Foreskin keratinocyte (primary cell): ENCODE measurements at places on chromosomes 5 and 9. TPM values are rescaled to one million over a fixed set of nuclear protein-coding genes. Genes with fewer than 3 reads are reported as not detected.

FOXI1 gene
- polyA plus RNA-seq = not detected in 2 replicates

IL4 gene
- polyA plus RNA-seq = not detected in 2 replicates

IL11RA gene
- polyA plus RNA-seq = 2.8 and 3.2 TPM in 2 replicates

NR5A1 gene
- not detected in 2 replicates for polyA plus RNA-seq

C5orf24 gene
- polyA plus RNA-seq = 8.5 and 9.8 TPM in 2 replicates

PCDHGB7 gene
- polyA plus RNA-seq = 0.07 and 0.26 TPM in 2 replicates

PTPRD gene
- 0.01 TPM in 1 of 2 replicates, not detected in the other for polyA plus RNA-seq

NR2F1-AS1 gene
- polyA plus RNA-seq = not detected in 2 replicates

SPINK1 gene
- 0.17 TPM in 1 of 2 replicates, not detected in the other for polyA plus RNA-seq

TAF11L13 gene
- not detected in 2 replicates for polyA plus RNA-seq

AIF1L gene
- polyA plus RNA-seq = 3.8 and 4.1 TPM in 2 replicates

CNTRL gene
- polyA plus RNA-seq = 3.2 and 3.8 TPM in 2 replicates

GRCh38 chr9:78325343-78325742 is 28.4 kb downstream of the PSAT1 start:
- DNase-seq = no peak

DNA sequence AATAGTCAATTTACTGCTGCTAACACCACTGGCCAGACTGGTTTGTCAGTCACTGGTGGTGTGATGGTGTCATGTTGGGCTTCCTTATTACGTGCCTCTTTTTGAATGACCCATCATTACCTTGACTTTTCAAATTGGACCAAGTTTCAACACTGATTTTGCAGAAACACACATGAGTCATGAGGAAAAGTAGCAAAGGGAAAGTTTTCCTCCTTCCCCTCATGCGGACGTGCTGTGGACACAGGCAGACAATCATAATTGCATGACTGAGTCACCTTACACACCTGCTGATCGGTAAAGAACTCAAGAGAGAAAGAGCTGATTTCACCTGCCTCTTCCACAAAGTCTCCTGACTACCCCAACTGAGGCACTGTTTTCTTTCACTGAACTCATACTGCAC is 324.5 kb downstream of the ARRDC3 start:
- peak; percentile 97 for DNase-seq

DNA sequence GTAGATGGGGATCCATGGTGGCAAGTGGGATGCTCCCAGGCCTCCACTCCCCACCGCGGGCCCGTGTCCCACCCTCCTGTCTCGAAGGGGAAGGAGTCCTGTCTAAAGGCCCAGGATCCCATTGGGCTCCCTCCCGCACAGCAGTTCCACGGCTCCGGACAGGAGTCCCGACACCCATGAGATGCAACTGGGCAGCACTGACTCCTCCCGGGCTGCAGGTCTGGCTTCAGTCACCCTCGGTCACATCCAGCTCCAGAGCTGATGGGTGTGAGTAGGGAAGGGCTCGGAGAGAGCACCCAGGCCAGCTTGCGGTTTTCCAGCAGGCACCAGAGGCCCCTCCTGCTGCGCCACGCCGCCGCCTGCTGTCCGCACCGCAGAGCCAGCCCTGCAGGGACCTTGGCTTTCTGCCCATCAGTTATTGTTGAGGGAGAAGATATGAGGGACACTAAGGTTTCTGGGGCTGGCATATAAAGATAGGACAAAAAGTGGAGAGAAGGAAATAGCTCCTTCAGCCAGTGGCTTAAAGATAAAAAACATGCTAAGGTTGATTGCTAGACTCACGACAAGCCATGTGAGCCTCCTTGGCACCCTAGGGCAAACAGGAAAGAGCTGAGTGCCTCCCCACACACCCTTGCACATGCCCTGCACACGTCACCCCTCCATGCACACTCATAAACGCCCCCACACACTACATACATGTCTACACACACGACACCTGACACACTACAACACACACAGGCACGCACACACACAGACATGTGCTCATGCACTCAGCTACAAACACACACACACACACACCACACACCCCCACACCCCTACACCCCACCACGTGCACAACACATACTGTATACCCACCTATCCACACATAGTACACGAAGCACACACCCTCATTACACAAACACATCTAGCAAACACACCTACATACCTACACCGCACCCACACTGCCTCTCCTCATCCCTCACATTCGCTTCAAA is 79.0 kb downstream of the AK8 start:
- no peak for DNase-seq

DNA sequence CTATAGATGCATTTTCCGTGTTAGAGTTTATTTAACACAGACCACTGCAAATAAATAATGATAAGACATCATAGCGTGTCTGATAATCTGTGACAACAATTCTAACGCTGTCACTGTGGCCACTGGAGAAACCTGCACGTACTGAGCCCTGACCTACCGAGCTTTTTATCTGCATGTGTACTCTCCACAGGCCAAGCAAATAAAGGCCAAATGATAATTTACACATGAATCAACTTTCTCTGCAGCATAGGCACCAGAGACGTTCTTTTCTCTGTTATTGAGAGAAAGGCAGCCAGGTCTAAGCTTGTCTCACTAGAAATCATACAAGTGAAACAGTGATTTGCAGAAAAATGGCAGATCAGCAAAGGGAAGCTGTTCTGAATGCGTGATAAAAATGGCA is 75.8 kb downstream of the POU5F2 start:
- DNase-seq = no peak

DNA sequence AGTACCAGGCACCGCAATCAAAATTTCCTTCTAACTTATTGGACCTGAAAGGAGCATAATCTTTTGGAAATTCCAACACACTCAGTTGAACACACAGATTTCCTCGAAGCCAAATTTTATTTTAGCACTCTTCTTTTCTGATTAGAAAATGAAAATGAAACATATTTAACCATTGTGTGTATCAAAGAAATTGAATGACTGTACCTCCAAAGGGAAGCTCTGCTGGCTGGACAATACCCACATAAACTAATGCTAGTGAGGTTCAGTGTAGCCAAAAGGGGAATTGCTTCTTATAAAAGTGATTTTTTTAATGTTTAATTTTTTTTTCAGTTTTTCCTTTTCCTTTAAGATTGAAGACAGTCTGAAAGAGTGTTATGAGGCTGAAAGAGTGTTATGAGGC is 239.6 kb upstream of the NREP start:
- DNase-seq = no peak

DNA sequence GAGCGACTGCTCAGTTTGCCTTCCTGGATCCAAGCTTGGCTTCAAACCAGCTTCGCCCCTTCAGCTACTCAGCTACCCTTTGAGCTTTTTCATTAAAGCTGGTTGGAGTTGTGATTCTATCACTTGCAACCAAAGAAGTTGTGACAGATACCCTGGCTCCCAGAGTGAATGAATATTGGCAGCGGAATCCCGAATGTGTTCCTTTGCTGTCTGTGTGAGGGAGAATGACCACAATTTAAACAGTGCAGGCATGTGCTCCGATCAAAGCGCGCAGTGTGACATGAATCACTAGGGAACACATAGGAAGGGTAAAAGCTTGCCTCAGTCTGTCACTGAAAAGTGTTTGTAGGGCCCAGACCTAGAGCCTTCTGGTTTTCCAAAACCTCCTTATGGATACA is 6.6 kb upstream of the AFAP1L1 start:
- DNase-seq = no peak

- DNase-seq = no peak
Observed at GRCh38 chr5:79964136-79964535, 26.9 kb downstream of the MTX3 start.

- peak; percentile 70 for DNase-seq
Observed at GRCh38 chr5:96144289-96144688, 182.6 kb upstream of the ELL2 start.

DNA sequence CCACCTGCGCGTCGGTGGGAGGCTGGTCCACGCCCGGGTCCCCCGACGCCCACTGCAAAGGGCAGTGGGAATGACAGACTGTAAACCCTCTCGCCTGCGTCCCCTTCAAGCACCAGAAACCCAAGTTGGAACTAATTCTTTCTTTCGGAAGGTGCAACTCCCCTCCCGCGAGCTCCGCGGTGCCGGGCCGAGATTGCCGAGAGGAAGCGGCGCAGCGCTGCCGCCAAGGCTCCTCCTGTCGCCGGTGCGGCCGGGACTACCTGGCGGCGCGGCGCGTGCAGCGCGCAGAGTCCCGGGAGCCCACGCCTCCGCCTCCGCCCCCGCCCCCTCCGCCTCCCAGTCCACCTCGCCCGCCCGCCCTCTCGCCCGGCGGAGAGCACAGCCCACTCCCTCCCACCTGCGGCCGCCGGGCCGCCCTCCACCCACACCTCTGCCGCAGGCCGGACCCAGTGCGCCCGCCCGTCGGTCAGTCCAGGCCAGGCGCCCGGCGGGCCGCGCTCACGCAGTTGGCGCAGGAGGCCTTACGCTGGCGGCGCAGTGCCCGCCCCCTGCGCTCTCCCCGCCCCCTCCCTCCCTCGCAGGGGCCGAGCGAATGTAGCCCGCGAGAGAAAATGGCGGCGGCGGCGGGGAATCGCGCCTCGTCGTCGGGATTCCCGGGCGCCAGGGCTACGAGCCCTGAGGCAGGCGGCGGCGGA is at the start of gene MAP3K1:
Gene MAP3K1 (plus strand): TSS at position 587 of the 695 bp plus-strand sequence. CDS start 25 bp downstream, at position 612.
- peak; percentile 45 for DNase-seq

GRCh38 chr5:52693280-52693679 is 94.4 kb upstream of the ITGA1 start:
- peak; percentile 32 for DNase-seq

GRCh38 chr5:135194573-135195269 is 160.7 kb upstream of the PITX1 start:
- DNase-seq = no peak

- DNase-seq = no peak
Observed at GRCh38 chr5:176413255-176413565, 3.1 kb downstream of the CLTB start.

GRCh38 chr9:105864248-105864898 is 170.0 kb downstream of the TMEM38B start:
- DNase-seq = peak; percentile 81

- peak; percentile 69 for DNase-seq
Observed at GRCh38 chr9:22030101-22030598, 21.0 kb upstream of the CDKN2B start.

GRCh38 chr5:170508660-170509347 is 5.0 kb downstream of the KCNIP1 start:
- DNase-seq = no peak

DNA sequence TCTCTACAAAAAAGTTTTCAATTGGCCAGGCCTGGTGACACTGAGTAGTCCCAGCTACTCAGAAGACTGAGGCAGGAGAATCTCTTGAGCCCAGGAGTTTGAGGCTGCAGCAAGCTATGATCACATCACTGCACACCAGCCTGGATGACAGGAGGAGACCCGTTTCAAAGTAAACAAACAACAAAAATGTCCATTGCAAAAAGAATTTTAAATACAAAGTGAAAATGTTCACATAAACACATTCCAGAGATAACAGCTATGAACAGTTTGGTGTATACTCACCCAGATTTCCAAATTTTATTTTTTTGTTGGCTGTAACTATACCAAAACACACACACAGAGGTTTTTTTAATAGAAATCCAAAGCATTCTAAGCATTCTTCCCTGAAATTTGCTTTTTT is 39.8 kb downstream of the ADRA1B start:
- DNase-seq = no peak

DNA sequence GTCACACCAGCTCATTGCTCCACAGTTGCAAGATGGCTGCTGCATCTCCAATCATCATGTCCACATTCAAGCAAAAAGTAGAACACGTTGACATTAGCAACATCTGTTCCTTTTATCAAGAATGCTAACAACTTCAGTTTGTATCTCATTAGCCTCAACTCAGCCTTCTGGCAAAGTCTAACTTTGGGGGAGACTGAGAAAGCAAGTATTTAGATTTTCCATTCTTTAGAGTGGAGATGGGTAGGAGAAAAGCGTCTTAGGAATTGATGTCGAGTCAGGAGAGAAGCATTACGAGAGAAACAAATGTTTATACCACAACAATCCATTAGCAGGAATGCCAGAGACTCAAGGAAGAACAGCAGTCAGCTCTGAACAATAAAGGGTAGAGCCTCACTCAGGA is 446.3 kb downstream of the ENC1 start:
- DNase-seq = no peak

- DNase-seq = no peak
Observed at GRCh38 chr5:107296572-107296971, 374.2 kb downstream of the EFNA5 start.

GRCh38 chr5:5165541-5166002 is 25.4 kb downstream of the ADAMTS16 start:
- no peak for DNase-seq

- no peak for DNase-seq
Observed at GRCh38 chr5:32496104-32496503, 51.6 kb upstream of the ZFR start.

GRCh38 chr5:87076931-87077330 is 190.8 kb upstream of the RASA1 start:
- no peak for DNase-seq

- DNase-seq = no peak
Observed at GRCh38 chr9:91158286-91158685, 203.4 kb downstream of the AUH start.

DNA sequence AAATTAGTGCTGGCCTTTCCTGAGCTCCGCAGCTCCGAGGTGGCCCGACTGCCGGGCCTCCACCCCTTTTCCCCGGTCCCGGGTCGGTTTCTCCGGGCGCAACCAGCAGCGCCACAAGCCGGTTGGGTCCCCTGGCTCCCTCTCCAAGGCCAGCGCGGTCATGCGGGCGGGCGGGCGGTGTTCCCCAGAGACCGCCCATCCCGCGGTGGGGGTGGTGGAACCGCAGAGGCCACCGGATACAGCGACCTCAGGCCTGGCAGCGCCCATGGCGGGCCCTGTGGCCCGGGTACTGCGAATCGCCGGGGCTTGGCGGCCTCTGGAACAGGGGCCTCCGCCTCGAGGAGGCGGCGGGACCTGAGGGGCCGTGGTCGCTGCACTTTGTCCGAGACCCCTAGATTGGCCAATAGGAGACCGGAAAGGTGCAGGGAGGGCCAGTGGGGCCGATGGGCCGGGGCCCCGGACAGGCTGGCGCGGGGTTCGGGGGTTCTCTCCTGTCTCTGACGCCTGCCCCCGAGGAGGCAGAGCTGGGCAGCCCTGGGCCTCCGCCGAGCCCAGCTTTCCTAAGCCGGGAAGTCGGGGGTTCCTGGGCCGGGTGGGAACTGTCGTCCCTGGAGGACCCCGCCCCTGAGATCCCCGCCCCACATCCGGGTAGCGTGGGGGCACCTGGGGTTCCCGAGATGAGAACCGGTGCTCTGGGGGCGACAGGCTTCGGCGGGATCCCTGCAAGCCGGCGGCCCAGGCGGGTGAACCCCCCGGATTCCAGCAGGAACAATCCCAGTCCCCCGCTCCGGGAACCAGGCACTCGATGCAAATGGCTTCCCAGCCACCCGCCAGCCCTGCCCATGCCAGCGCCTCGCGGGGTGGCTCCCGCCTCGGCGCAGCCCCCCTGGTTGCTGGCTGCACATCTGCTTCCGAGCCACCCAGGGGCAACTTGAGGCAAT is 293.9 kb downstream of the ZSWIM6 start:
- no peak for DNase-seq

DNA sequence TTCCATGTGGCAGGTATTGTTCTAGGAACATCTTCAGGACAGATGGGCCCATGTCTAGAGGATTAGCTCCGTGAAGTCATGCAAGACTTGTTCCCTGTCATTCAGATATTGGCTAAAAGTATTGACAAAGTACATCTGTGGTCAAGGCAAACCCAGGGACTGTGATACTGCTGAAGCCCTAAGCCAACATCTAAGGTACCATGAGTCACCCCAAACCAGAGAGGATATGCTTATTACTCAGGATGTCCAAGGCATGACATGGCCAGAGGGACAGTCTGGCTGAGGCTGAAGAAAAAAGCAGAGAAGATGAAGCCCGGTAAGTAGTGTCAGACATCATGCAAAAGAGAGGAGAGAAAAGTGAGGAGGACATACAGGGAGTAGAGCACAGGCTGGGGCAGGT is 31.0 kb downstream of the HMHB1 start:
- no peak for DNase-seq
